ENCODE measurements at places on chromosomes 2 and 18.

- no peak for DNase-seq
These were observed 32.6 kb downstream of the CCDC102B start for GRCh38 chr18:68830256-68831045.

- DNase-seq: no peak
These were observed 187.7 kb downstream of the SMAD7 start for GRCh38 chr18:48762836-48763718.

DNA sequence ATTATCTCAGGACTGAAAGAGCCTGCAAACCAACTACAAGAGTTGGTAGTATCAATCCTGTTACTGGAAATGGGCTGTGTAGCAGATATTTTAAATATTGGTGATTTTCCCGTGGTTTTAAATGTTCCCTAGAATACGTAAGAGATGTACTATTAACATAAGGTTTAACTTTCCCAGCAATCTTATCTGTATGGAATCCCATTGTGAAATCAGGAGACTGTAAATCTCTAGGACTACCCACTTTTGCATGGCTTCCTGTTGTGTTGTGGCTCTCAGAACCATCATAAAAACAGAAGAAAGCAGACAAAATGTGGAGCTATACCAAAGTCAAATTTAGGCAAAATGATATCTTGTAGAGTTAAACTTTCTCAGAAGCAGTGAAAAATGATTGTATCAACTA lies 641.5 kb upstream of the SETBP1 start:
- DNase-seq: no peak

GRCh38 chr2:70767079-70767698 lies 811 bp downstream of the ADD2 start:
- DNase-seq: no peak

DNA sequence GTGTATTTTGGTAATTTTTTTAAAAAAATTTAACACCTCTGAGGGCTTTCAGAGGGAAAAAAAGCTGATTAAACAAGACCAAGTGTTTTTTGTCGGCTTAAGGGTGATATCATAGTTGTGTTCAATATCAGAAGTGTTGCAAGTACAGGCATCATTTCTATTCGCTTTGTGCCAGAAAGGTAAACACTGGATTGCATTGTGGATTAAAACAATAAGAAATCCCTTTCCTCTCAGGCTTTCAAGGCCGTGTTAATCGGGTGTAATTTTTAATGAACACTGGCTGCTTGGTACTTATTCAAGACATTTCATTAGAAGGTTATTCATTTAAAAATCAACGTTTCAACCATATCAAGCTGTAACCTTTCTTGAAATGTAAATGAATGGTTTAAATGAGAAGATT lies 18.3 kb downstream of the FIGN start:
- DNase-seq: no peak

GRCh38 chr2:241911551-241911950 lies 42.0 kb downstream of the RTP5 start:
- no peak for DNase-seq

- peak; percentile 28 for DNase-seq
These were observed 104.9 kb downstream of the MBD2 start for GRCh38 chr18:54119524-54120019.

GRCh38 chr18:848062-848861 lies 36.2 kb upstream of the YES1 start:
- DNase-seq: no peak

- no peak for DNase-seq
These were observed 381.7 kb downstream of the CDH19 start for GRCh38 chr18:66222174-66222573.

DNA sequence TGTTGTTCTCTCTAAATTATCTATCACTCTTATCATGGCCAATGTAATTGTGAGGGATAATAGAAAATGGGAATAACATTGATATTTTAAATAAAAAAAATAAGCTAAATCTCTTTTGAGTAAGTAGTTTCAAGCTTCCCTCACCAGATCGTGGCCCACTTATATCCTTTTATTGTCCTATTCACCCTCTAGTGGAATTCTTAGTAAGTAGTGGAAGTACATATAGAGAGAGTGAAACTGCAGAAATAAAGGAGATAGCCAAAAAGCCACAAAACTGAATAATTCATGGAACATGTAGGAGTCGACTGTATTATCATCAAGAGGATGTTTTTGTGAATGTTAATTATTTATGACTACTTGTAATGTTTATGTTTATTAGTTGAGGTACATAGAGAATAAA lies 66.1 kb upstream of the DTNA start:
- no peak for DNase-seq

- no peak for DNase-seq
These were observed 38.3 kb upstream of the ANKRD44 start for GRCh38 chr2:197348721-197349360.

DNA sequence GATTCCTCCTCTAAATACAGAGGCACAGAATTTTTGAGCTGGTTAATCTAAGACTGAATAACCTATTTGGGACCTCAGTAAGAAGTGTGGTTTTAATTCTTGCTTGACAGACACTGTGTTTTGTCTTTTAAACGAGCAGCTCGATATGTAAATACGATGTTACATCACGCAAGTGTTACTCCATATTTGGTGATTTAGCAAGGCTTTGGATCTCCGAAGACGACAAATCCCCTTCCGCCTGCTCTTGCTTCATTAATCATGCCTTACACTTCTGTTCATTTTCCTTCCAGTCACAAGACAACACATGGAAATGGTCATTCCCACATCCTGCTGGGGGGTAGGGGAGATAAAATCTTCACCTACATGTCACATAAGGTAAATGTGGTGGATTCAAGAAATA lies 9.4 kb downstream of the BCL11A start:
- no peak for DNase-seq

- peak; percentile 35 for DNase-seq
These were observed 25.7 kb downstream of the SRBD1 start for GRCh38 chr2:45585267-45585861.

- no peak for DNase-seq
These were observed 144.4 kb upstream of the TWIST2 start for GRCh38 chr2:238703436-238703835.

GRCh38 chr2:38763228-38763627 lies 12.1 kb upstream of the SRSF7 start:
- no peak for DNase-seq

DNA sequence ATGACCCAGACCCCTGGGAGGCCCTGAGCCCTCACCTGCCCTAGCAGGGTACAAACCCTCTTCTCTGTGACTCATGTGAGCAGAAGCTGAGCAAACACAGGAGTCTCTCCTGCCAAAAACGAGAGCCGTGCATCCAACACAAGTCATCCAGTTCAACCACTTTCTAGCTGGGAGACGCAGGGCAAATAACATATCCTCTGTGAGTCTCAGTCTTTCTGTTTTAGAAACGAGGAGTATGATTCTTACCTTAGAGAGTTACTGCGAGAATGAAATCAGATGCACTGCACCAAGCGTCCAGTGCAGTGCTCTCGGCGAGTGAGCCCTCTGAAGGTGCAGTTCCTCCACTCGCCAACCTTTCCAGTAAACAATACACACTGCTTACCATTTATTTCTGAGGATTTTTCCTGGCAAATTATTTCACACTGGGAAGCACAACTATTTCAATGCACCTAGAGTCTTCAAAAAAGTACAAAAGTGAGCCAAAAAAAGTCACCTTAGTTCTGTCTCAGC lies 331.8 kb upstream of the MYT1L start:
- DNase-seq: no peak

GRCh38 chr18:23169673-23170044 lies 34.4 kb downstream of the CABLES1 start:
- DNase-seq: no peak

GRCh38 chr2:82539280-82539621 lies 1919.8 kb downstream of the SUCLG1 start:
- DNase-seq: no peak

DNA sequence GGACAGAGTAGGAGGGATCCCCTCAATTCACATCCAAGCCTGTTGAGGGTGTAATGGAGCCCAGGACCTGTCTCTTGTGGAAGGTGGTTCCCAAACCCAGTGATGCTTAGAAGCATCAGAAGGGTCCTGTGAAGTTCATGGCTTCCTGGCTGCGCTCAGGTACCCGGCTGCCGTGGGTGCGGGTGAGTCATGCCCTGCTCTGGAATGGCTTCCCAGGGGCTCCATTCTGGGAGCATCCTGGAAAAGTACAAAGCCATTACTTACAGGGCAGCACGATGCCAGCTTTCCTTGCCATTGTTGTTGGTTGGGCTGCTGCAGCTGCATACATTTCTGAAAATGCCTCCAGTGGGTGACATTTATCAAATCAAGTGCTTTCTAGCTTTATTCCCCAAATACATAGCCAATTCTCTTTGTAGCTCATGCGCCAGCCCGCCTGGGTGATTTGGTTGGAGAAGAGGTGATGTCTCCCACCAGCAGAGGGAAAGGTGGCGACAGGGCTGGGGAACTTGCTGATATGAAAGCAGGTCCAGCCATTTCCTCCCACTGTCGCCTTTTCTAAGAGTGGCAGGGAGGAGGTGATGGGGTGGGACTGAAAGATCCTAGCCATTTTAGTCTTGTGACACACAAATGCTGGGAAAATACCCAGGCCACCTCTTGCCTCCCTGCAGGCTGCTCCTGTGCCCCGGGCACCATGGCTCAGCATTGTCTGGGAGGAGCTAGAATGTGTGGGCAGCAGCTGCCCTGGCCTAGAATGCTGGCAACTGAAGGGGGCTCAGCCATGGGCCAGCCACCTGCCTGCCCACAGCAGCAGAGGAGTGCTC lies 65.9 kb upstream of the HPCAL1 start:
- no peak for DNase-seq

GRCh38 chr18:57797209-57797651 lies 5.9 kb downstream of the ATP8B1 start:
- no peak for DNase-seq

- DNase-seq: no peak
These were observed 1802.0 kb downstream of the SUCLG1 start for GRCh38 chr2:82657106-82657505.

GRCh38 chr2:41042343-41042742 lies 590.5 kb upstream of the SLC8A1 start:
- no peak for DNase-seq

DNA sequence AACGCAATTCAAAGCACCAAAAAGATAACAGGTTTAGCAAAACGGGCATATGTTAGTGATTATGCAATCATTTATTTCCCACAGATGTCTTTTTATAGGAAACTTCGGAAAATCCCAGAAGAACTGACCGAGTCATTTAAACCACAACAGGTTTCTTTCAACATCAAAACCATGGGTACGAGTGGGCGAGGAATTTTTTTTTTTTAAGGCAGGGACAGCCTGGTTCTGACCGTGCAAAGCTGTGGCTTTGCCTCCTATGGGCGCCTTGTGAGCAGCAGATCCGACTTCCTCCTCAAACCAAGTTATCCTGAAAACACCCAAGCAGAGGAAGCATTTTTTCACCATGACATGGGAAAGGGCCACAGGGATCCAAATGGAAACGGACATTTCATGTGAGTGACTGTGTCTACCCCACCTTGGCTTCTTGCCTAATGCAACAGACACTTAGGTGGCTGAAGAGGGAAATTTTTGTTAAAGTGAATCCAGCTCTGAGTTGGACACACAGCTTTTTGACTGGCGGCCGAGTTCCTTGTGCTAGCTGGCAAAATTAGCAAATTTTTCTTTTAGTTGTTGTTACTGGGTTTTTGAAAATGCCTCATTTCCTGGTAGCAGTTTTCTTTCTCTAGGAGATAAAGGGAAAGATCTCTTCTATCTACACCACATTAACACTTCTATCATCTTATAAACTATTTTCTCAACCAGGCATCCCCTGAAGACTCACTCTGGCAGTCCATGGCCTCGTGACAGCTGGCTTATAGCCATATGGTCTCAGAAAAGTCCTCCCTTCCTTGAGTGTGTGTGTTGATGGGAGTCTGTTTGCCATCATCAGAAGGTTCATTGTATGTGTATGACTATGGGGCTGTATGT lies 487.4 kb upstream of the ZEB2 start:
- DNase-seq: no peak

DNA sequence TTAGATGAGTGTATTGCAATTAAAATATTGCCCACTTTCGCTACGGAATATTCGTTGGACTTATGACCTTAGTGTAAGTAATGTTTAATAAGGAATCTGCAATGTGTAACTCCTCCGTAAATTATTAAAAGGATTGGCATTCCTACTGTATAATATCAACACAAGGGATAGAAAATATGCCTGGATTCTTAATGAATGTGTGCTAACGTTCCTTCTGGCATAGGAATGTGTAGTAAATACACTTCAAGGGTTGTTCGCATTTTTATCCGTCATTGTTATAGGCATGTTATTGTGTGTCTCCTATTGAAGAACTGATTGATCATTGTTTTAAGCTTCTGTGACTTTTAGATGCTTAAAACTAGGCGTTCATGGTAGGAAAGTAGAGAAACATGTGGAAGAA lies 134.5 kb downstream of the NEDD4L start:
- DNase-seq: no peak

GRCh38 chr2:206783718-206784117 lies 18.3 kb downstream of the FASTKD2 start:
- DNase-seq: no peak

DNA sequence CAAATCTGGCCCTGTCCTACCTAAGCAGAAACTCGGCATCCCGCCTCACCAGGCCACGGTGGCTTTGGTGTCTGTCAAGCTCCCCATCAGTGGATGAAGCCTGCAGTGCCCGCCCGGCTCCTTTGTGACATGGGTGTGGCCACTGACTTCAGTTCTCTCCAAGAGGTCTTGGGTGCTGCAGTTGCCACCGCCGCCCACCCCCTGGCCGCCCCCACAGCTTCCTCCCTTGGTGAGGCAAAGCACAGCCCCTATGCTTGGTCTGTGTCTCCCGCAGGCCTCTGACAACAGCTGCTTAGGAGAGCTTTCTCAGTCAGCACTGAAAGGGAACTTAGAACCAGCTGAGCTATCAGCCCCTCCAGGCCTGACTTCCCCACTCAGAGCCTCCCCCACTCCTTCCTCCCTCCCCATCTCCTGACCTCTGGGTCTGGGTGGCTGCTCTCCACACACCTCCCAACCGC lies 22.9 kb upstream of the GPR55 start:
- no peak for DNase-seq

Measured in CD4-positive, alpha-beta T cell treated with Interleukin-15 for 4 hours (primary cell).